ENCODE measurements at places on chromosomes 2 and 18. TPM values are rescaled to one million over a fixed set of nuclear protein-coding genes. Genes with fewer than 3 reads are reported as not detected.

DNA sequence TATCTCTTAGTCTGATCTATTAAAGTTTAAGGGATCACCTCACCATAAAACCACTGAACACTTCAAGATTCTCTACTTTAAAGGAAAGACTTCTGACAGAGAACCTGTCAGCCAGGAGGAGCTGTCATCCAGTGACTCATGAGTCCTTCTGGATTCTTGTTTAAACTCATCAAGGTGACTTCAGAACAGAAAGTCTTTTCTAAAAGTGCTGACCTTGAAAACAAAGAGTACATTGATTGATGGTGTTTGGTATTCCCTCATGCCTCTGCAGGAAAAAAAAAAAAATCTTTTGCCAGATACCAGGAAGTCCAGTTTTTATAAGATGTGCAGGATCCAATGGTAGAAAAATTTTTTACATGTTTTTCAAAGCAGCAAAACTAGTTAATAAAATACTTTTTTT, 12.3 kb downstream of the DSG2 start:
- H3K4me1 ChIP-seq = no peaks in the 10 kb centered on the region
- no peaks in the 10 kb centered on the region for H3K36me3 ChIP-seq
- no peak overlapping the region for H3K27ac ChIP-seq

GRCh38 chr2:1584691-1585485, 159.4 kb downstream of the PXDN start:
- no peak overlapping the region for H3K27ac ChIP-seq
- H3K36me3 ChIP-seq = no peaks in the 10 kb centered on the region
- no peak for DNase-seq
- no peaks in the 10 kb centered on the region for H3K27me3 ChIP-seq
- H3K4me3 ChIP-seq = no peak overlapping the region

GRCh38 chr2:24315669-24316068, 44.7 kb downstream of the ITSN2 start:
- no peak for DNase-seq
- peaks cover 19% of the 10 kb centered on the region for H3K4me1 ChIP-seq
- H3K27me3 ChIP-seq = no peaks in the 10 kb centered on the region
- no peak overlapping the region for H3K4me3 ChIP-seq
- no peak overlapping the region for H3K27ac ChIP-seq

DNA sequence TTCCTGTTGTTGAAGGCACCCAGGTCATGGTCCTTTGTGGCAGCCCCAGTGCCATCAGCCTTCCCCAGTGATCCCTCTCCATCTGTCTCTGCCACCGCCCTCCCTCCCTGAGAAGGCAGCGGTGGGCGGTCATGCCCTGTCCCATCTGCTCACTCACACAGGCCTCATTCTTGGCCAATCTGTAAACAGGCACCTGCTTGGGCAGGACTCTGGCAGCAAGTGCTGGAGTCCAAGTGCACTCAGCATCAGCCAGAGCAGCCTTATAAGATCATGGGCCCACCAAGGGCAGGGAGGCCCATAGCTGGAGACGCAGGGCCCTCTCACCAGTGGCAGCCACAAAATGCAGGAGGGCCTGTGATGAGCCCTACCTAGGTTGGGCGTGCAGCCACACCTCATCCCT, 140.9 kb downstream of the TWIST2 start:
- no peaks in the 10 kb centered on the region for H3K4me1 ChIP-seq
- no peak overlapping the region for H3K4me3 ChIP-seq
- no peak for DNase-seq

DNA sequence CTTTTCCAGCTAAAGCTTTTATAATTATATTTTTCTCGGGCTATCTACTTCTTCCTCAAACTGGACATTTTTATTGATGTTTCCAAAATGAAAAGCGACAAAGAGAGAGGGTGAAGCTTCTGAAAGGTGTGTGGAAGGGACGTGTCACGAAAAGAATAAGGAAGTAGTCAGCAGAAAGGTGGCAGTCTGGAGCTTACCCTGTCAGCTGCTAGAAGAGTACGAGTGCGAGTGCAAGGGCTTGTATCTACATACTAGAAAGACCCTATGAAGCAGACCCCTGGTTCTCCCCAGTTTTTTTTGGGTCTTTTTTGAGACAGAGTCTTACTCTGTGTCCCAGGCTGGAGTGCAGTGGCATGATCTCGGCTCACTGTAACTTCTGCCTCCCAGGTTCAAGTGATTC, 14.6 kb downstream of the FHL2 start:
- H3K27me3 ChIP-seq = no peaks in the 10 kb centered on the region
- H3K27ac ChIP-seq = peak overlapping the region; percentile 84
- DNase-seq = no peak
- H3K4me3 ChIP-seq = no peak overlapping the region
- peaks cover 87% of the 10 kb centered on the region for H3K4me1 ChIP-seq

DNA sequence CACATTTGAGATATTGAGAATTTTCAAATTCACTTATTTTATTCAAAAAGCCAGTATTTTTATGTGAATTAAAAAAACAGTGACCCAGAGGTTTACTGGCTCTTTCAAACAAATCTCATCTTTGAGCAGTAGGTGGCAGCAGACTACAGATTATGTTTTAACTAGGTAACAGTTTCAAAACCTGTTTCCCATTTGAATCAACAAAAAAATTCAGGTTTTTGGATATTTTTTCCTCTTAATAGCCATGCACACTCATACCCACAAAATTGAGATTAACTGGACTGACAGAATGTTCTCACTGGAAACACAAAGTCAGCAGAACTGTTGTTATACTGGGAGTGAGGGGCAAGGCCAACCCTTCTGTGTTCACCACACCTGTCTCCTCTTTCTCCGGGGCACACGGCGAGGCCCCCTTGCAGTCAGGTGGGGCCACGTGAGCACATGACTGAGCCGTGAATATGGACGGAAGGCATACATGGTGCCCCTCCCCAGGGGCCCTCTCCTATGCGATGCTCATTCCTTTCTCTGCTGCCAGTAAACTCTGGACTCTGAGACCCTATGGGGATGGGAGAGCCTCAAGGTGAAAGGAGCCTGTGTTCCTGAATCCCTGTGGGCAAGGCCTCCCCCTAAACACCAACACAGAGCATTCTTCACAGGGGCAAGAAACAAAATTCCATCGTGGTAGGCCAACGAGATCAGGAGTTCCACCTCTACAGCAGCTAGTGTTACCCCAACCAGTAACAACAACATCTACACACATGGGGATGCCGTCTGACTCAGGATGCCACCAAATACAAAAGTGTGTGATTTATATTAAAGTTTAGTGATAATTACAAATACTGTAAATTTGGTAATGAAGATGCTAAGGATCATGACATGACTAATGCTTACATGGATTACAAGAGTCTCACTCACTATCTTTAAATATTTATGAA, 80.4 kb downstream of the LPIN2 start:
- H3K27me3 ChIP-seq = no peaks in the 10 kb centered on the region
- H3K4me3 ChIP-seq = no peak overlapping the region
- no peak for DNase-seq
- H3K27ac ChIP-seq = no peak overlapping the region
- H3K4me1 ChIP-seq = no peaks in the 10 kb centered on the region
- peaks cover 58% of the 10 kb centered on the region for H3K36me3 ChIP-seq

Gene GPR39
- not detected for total RNA-seq

Data from psoas muscle (tissue), 8 donors.